NCI-H2029 treated with DMSO at 0.1 percent for 48 hours (cell line): ENCODE measurements at places on chromosomes 11 and 22.

DNA sequence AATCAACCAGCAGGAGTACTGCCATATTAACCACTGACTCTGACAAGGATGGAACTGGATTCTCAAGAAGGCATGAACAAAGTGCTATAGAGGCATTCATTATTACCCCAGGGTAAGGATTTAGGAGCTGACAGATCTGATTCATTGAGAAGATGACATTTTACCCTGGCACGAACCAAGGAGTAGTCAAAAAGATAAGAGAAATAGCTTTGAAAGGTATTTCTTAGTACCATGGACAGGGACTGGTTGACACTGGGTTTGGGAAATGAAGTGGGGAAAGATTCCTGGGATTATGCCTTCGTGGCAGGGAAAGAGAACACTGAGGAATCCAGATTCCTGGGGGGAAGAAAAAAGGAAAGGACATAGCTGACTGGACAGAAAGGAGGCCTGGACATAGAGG, 5.1 kb upstream of the SAAL1 start:
- DNase-seq = no peak

- DNase-seq = no peak
These were observed 8.5 kb downstream of the MRPL16 start for GRCh38 chr11:59801981-59802638.

- no peak for DNase-seq
These were observed 84.9 kb upstream of the NARS2 start for GRCh38 chr11:78659326-78660270.

DNA sequence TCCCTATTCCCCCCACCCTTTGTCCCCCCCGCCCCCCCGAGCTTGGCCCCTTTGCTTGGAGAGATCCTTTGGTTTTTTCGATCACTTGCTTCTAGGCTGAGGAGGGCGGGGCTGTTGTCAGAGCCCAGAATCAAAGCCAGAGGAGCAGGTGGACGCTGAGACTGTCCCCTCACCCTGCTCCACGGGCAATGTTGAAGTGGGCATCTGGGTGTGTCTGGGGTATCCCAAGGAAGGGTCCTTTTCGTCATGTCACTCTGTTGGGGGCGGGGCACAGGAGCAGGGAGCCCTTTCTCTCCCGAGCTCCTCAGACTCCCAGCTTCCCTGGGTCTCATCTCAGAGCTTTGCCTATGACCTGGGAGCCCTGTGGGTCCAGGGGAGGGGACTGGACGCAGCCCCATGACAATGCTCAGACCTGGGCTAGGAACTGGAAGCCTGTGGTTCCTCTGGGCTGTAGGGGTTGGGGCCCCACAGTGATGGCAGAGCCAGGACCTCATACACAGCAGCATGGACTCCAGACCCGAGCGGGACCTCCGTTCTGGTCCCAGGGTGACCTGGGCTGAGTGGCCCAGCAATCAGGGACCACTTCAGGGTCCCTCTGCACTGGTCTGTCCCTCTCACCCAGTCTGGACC, 2.9 kb upstream of the APOBEC3A start:
- no peak for DNase-seq

DNA sequence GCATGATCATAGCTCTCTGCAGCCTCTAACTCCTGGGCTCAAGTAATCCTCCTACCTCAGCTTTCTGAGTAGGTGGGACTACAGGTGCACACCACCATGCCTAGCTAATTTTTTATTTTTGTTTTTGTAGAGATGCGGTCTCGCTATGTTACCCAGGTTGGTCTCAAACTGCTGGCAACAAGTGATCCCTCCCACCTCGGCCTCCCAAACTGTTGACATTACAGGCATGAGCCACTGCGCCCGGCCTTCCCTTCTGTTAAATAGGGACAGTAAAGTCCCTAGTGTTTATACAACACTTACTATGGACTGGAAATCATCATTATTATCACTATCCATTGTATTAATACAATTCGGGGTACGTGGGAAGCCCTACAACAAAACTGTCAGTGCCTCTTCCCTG, 12.6 kb downstream of the SELENOM start:
- no peak for DNase-seq

- peak; percentile 71 for DNase-seq
These were observed 173.3 kb downstream of the CADM1 start for GRCh38 chr11:115330684-115331482.

GRCh38 chr22:50731811-50732624, 6.0 kb upstream of the ACR start:
- DNase-seq = no peak

DNA sequence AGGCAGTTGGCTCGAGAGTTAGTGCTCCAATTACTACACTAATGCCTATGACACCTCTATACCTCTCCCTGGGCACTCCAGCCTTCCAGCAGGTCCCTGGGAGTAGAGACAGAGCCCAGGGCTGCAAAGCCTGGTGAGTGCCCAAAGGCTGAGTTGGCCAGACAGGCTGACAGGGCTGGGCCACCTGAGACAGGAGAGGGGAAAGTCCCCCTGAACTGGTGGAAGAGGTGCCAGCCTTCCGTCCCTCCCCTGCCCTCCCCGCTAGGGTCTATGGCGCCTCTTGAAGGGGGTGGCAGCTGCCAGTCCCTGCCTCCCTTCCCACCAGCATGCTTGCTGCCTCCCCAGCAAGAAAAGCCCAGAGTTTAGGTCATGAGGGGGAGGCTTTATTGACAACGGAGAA, 3.0 kb downstream of the KCNJ11 start:
- DNase-seq = no peak

DNA sequence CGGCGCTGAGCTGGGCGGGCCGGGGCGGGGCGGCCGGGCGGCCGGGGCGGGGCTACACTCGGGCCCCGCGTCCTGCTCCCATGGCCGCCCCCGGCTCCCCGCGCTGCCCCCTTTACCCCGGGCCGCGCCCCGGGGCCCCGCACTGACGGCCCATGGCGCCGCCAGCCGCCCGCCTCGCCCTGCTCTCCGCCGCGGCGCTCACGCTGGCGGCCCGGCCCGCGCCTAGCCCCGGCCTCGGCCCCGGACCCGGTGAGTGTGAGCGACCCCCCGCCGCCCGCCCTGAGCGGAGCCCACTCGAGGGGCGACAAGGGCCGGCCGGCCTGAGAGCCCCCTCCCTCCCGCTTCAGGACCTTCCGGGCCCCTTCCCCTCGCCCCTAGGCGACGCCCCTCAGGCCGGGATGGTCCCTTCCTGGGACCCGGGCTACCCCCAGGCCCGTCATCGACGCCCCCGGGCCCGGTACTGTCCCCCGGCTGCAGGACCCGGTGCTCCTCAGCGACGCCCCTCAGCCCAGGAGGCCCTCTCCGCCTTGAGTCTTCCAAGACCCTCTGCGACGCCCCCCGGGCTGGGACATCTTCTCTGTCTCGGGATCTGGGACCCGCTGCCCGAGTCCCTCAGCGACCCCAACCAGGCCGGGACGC, at the start of gene KREMEN1:
TSS of gene KREMEN1 (plus strand) at position 57 of the 639 bp plus-strand sequence. CDS start at position 153, 96 bp downstream.
- DNase-seq = no peak

- no peak for DNase-seq
These were observed 259.9 kb upstream of the CTSC start for GRCh38 chr11:88597387-88597786.

DNA sequence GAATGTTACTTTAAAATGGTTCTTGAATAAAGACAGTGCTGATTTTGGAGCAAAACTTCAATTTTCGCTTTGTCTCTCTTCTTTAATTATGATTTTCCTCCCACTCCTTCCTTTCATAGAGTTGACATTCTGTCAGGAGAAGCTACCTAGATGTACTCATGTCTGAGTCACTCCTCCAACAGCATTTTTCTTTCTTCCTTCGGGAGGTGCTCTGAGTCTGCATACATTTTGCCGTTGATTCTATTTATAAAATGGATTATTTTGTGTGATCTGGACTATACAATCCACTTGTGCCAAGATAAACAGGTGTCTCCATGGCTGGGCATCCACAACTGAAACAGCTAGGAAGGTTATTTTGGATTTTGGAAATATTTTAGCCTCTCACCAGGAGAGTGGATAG, 588.3 kb upstream of the ANO5 start:
- DNase-seq = no peak

DNA sequence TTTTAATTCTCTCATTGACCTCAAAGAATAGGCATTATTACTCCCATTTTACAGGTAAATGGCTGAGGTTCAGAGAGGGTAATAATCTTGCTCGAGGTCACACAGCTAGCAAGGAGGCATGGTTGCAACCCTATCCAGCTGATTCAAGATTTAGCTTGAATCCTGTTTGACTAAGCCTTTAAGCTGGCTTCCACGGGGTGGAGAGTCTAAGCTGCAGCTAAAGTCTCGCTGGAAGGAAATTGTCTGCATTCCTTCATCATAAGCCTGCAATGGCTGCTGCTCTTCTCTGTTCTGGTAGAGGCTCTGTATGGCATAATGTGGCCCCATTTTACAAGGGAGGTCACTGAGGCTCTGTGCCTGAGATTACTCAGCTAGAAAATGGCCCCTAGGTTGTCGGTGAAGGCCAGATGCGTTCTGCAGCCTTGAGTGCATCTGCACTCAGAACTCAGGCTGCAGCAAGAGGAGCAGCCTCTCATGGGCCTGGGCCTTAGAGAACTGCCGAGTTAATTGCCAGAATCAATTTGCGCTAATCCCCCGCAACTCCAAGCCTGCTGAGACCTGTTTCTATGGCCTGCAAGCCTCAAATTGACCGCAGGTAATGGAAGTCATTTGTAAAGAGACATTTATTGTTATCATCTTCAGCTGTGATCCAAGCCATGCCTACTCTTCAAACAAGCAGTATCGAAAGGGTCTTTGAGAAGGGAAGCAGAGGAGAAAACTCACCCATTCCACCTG, 44.1 kb upstream of the SEZ6L start:
- DNase-seq = no peak

DNA sequence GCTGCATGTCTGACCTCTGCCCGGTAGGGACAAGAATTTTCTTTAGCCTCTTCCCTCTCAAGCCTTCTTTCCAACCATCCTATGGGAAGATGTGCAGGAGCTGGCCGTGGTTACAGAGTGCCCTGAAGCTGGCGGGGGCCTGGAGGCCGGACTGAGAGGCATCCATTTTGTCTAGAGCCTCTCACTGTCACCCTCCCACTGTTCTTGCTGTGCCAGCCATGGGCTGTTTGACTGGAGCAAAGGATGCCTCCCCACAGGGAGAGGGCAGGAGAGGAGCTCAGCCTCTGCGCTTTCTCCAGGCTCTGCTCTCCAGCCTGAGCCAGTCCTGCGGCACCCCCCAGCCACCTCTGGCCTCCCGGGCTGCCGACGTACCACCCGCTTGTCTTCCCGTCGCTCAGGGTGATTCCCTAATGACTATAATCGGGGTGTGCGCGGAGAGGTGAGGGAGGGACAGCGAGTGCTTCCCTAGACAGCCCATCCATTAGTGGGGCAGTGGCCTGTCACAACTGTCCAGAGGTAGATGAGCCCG, 123.8 kb downstream of the NECTIN1 start:
- DNase-seq = no peak

- no peak for DNase-seq
These were observed 138.0 kb downstream of the TRPC6 start for GRCh38 chr11:101445761-101446160.

GRCh38 chr22:47032091-47032943, 269.9 kb downstream of the TBC1D22A start:
- no peak for DNase-seq

DNA sequence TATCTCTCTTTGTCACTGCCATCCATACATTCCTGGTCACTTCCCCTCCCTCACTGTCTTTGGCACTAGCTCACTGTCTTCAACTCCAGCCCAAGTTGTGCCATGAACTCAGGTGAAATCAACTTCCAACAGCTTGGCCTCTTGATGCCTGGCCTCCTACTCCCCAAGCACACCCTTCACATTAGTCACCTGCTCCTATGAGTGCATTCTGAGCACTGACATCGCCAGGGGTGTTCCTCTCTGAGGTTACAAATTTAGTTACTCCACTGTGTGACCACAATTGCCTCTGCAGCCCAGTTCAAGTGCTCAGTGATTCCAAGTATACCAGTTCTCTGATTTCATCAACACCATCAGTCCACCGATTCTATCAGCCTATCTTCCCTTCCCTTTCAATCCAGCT, 10.8 kb downstream of the DRD2 start:
- no peak for DNase-seq

DNA sequence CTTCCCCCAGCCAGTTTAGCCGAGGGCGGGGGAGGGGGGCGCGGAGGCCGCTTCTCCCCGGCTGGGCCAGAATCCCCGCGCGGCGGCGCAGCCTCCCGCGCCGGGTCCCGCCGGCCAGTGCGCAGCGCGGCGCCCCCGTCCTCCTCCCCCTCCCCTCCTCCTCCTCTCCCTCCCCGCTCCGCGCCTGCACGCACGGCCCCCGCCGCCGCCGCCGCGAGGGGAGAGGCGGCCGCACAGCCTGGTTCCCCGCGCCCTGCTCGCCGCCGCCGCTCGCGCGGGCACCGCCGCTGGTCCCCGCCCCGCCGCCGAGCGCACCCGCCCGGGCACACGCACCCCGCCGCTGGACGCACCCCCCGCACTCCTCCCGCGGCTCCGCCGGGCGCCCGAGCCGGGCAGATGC, at the start of gene FLRT1:
TSS of gene FLRT1 (plus strand) at position 356 of the 400 bp plus-strand sequence. CDS start 80,337 bp downstream, outside the sequence.
- no peak for DNase-seq

- DNase-seq = no peak
These were observed 29.4 kb upstream of the LYVE1 start for GRCh38 chr11:10597877-10598351.

DNA sequence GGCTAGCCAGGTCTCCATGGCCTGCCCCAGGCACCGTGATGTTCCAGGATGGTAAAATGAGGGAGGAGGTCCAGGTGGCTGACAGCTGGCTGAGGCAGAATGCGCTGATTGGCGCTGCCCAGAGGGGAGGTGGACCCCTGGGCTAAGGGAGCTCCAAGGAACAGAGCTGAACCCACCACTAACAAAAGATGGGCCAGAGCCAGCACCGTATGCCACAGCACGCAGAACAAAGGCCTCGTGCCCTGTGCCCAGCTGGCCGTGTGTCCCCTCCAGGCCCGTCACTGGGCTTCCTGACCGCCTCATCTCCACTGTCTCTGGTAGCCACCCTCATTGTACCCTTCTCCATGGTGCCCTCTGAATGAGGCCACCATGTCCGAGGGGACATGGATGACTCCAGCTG, 19.6 kb upstream of the PRODH start:
- no peak for DNase-seq

- DNase-seq = peak; percentile 7
These were observed 741 bp downstream of the CARS1 start for GRCh38 chr11:3056296-3057068.

- DNase-seq = no peak
These were observed 31.7 kb upstream of the PDE3B start for GRCh38 chr11:14611939-14612338.

GRCh38 chr11:134362192-134362901, 30.6 kb downstream of the GLB1L2 start:
- no peak for DNase-seq

- DNase-seq = no peak
These were observed 45.6 kb downstream of the GLYAT start for GRCh38 chr11:58685973-58686722.

- DNase-seq = no peak
These were observed 27.7 kb downstream of the LRP4 start for GRCh38 chr11:46890665-46891064.

DNA sequence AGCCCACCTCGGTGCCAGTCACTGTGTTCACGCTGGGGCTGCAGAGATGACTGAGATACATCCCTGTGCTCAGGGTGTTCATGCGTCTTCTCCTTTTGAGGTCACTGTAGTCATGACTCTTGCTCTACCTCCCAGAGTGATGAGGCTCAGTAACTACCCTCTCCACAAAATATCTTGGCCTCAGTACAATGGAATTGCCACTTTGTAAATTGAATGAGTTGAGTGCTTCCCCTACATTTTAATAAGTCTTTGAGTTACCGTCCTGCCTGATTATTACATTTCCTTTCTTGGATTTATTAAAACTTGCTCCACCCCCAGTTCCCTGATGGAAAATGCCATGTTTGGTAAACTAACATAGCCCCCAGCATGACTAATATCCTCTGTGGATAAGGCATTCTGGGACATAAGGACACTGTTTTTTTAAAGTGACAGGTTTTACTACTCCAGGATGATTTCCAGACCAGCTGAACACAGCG, 15.9 kb downstream of the PRSS23 start:
- DNase-seq = no peak
